ENCODE measurements at places on chromosomes 6 and 20.

DNA sequence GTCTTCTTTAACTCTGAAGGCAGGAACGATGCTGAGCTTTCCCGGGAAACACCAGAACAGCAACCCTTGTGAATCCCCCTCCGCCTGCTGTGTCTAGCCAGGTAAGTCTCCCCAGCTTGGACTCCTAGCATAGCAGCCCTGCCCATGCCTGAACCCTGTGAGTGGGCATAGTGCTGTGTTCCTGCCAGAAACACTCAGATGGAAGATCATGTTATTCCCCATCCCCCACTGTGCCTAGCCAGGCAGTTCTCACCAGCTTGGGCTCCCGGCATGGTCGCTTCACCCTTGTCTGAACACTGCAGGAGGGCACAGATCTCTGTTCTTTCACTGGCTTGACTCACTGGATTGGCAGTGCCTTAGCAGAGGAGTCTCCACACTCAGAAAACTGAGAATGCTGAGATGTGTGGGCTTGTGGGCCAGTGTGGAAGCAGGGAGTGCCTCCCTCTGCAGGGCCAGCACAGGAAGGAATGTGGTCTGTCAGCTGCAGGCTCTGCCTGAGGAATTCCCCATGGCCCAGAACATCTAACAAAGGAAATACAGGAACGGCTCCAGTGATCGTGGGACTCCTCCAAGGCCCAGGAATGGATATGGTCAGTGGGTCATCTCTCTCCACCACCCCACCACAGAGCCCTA lies 440.1 kb upstream of the ADGRB3 start:
- no peak for DNase-seq

- no peak for DNase-seq
Measured at GRCh38 chr6:33108307-33108706, 32.5 kb downstream of the HLA-DPB1 start.

DNA sequence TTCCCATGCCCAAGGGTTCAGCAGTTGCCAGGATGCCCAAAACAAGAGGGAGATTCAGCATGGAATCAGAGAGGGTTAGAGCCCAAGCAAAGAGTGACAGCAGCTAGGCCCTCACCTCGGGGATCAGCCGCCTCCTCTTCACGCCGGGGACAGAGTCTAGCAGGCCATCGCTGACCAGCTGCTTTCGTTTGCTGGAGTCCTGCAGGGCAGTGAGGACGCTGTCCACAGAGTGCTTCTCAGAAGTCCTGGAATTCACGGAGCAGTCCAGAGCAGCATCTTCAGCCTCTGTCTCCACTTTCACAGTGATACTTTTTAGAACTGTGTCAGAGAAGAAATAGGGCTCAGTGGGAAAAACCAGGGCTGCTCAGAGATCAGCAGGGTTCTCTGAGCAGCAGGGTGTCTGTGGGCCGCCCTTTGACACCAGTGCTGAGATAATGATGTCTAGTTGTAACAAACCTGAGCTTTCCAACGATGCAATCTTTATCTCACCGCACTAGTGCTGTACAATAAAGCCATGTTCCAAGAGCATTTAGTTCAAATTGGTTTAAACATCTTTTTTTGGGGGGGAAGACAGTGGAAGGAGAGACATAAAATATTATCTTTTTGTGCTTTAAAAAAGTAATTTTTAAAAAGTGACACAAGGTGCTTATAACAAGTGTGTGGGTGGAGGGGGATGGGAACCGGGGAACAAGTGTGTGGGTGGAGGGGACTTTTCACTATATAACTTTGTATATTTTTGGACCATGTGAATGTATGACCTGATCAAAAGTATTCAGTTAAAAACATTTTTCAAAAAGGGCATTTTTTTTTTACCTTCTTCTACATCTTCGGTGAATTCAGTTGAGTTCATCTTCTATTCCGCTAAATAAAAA lies 16.6 kb downstream of the BEND3 start:
- DNase-seq, result no peak

GRCh38 chr6:140541288-140541687 lies 1166.8 kb upstream of the CITED2 start:
- DNase-seq, result no peak

DNA sequence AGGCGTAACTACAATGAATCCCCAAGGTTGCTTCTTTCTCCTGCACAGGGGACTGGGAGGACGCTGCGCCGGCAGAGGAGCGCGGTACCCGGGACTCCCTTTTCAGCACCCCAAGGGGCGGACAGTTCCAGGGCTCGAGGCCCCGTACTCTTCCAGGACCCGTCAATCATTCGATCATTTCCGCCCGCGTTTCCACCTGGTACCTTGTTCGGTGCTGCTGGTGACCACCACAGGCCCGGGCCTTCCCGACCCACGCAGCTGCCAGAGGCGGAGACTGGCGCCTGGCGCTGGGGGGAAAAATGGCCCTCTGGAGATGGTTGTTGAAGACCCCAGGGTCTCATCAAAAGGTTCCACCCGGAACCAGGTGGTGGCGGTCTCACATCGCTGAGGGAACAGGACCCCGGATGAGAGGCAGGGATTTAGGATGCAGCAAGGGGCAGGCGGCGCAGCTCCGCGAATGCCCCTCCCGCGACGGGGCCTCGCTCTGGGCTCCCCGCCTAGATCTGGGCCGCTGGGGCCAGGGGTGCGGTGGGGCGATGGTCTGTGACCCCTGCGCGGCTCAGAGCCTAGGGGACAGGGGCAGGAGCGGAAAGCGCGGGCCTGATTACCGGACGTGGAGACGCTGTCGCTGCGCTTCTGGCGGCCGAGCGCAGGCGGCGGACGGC lies 744 bp downstream of the VSX1 start:
- DNase-seq, result no peak

- DNase-seq, result no peak
Measured at GRCh38 chr6:346386-347030, 45.0 kb upstream of the IRF4 start.

DNA sequence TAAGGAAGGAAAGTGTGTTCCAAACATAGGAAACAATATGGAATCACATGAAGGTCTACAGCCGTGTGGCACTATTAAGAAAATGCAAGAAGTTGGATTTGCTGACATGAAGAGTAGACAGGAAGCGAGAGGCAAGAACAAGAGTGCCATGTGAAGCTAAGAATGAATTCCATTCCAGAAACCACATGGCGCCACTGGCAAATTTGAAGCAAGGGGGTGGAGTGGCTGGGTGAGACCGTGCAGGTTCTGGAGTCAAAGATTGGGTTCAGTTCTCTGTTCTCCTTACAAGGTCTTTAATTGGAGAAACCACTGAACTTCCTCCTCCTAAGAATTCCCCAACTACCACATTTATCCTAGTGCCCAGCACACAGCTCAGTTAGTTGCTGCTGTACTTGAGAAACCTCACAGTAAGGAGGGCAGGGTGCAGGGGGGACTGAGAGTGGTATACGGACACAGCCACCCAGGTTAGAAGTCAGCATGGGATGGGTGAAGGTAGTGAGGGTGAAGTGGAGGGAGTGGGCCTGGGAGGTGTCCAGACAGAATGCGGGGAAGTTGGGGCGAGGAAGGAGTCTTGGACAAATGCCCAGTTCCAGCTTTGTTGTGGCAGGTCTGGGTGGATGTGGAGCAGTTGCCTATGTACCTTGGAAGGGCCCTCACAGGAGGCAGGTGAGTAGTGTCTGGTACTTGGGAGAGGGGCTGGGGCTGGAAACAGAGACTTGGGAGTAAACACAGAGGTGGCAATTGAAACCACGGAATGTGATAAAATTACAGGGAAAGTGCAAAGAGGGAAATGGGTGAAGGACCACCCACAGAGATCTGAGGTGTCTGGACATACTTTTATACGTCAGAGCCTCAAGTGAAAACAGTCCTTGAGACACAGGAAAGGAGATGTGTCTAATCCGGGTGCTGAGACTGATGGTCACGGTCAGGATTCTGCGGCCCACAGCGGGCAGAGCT lies 14.3 kb downstream of the LYRM4 start:
- no peak for DNase-seq

Measured in iPS DF 19.7 (cell line).